ENCODE measurements at places on chromosomes 16 and 17.

DNA sequence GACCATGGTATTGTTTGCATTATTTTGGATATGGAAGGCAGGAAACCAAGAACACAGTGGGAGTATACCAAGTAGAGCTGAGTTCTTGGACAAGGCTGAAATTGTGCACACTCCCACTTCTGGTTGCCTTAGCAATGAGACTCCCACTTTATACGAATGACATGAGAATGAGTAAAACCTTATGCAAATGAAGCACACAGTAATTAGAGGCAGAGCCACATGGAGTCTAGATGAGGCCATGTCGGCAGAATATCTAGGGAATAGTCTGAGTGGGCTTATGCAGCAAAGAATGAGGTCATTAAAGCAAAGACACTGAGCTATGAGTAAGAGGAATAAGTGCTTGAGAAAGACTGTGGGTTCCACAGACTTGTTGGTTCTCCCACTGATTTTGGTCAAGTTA is 178.7 kb downstream of the GRIN2A start:
- no peak for DNase-seq

GRCh38 chr16:370979-371514 is 709 bp upstream of the MRPL28 start:
- no peak for DNase-seq

GRCh38 chr16:14955546-14956231 is 18.4 kb downstream of the NPIPA1 start:
- no peak for DNase-seq

DNA sequence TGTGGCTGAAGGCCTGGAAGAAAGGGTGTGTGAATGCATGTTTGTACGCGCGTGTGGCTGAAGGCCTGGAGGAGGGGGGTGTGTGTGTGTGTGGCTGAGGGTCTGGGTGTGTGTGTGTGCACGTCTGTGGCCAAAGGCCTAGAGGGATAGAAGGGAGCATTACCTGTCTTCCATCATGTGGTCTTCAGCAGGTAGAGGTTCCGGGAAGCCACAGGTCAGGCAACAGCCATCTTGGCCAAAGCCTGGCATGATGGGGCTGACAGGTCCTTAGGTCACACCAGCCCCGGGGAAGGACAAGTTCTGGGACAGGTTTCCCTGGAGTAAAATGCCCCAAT is 5.2 kb downstream of the LITAFD start:
- DNase-seq, result no peak

GRCh38 chr17:7636163-7636562 is 6.2 kb downstream of the SHBG start:
- no peak for DNase-seq

GRCh38 chr16:84532291-84532724 is 27.8 kb upstream of the MEAK7 start:
- no peak for DNase-seq

DNA sequence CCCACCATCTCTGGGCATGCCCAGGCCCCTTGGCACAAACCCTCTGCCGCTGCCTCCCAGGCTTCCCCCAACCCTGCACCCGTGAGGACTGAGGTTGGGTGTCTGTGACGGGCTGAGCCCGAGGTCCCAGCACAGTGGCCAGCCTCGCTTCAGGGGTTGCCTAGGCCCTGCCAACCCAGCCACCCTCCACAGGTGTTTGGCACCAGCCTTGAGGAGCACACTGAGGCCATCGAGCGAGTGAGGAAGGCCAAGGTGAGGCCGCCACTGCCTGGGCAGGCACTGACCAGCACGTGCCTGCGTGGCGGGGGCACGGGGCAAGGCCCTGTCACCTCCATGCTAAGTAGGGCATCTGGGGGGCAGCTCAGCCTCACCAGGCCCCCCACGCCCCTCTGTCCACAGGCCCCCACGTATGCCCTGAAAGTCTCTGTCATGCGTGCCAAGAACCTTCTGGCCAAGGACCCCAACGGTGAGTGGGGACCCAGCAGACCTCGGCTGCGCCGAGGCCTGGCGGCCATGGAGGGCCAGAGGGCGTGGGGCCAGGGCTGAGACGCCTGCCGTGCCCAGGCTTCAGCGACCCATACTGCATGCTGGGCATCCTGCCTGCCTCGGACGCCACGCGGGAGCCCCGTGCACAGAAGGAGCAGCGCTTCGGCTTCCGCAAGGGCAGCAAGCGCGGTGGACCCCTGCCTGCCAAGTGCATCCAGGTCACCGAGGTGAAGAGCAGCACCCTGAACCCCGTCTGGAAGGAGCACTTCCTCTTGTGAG is 7.5 kb downstream of the BAIAP3 start:
- no peak for DNase-seq

- no peak for DNase-seq
These were observed 18.1 kb upstream of the NPTX1 start for GRCh38 chr17:80494547-80494946.

DNA sequence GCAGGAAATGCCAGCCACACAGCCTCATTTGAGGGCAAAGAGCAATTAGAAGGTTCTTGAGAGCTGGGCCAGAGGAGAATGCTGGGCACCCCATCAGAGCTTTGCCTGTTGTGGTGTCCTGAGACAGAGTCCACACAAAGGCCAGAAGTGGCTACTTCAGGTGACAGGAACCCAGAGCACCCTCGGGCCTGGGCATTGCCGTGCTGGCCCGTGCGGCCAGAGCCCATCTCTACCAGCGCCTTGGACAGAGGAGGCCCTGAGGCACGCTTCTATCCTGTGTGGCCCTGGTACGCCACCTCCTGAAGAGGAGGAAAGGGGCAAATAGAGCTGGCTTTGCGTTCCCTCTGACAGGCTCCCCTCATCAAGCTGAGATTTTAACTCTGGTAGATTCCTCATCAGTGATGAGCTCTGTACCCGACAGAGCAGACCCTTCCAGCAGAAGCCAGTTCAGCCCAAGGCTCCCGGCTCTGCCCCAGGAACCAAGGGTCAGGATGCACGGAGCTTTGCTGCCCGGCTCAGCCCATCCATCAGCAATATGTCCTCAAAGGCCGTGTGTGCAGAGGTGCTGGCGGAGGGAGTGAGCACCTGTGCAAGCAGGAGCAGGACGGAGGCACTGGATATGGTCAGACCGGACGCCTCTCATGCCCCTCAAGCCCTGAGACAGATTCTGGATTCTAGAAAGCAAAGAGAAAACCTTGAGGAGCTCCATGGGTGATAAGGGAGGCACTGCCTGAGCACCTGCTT is 3.4 kb upstream of the RASD1 start:
- no peak for DNase-seq

GRCh38 chr16:12168074-12169000 is 191.8 kb downstream of the SNX29 start:
- DNase-seq, result no peak

GRCh38 chr16:84497418-84498222 is 6.8 kb downstream of the MEAK7 start:
- DNase-seq, result no peak

DNA sequence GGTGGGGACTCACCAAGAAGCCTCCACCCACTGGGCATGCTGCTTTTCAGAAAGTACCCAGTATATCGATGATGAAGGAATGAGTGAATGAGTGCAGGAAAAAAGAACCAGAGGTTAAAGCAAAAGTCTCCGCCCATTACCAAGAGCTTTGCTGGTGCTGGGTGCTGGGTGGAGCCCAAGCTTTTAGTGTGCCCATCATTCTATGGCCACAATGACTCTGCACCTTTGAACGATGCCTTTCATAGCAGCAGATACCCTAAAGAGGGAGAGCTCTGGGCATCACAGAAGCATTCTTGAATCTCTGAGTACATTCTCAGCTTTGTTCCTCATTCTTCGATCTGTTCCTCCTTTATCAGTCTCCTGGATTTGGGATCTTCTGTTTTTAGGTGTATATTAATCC is 450.7 kb upstream of the CCL2 start:
- DNase-seq, result no peak

GRCh38 chr16:11315510-11315909 is 29.7 kb upstream of the RMI2 start:
- no peak for DNase-seq

DNA sequence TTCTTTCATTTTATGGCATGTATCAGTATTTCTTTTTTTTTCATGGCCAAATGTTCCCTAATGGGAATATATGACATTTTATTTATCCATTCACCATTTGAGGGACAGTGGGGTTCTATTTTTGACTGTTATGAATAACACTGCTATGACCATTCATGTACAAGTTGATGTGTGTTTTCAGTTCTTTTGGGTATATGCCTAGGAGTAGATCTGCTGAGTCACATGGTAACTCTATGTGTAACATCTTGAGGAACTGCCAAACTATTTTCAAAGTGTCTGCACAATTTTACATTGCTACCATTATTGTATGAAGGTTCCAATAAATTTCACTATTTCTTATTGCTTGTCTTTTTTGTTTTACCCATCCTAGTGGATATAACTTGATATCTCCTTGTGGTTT is 223.0 kb downstream of the TANC2 start:
- DNase-seq, result no peak

- no peak for DNase-seq
These were observed 43.4 kb downstream of the ZNF276 start for GRCh38 chr16:89764711-89765201.

DNA sequence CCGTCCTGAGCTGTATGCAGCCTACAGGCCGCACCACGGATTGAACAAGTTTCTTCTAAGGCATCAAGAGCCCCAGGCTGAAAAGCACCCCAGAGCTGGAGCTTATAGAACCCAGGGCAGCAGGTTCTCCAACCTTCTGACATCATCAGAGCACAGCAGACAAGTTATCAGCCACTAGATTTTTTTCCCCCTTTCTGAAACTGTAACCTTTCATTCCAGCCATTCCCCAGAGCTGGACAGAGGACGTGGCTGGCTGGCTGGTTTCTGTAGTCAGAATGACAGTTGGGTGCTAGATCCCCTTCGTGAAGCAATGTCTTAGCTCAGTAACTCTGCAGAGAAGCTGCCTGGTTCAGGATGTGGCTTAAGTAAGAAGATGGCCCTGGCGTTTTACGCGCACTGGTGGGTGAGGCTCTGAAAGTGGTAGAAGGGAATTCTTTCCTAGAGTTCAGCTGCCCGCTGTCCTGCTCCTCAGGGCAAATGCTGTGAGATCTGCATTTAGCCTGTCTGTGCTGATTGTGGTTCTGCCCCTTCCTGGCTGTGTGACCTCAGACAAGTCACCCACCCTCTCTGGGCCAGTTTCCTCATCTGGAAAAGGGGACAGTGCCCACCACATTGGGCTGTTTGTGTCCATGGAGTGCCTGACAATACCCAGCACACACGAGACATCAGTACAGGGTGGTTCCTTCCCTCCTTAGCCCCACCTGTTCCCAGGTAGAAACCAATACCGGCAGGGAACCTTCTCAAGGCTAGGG is 9.1 kb downstream of the DEXI start:
- DNase-seq, result no peak

DNA sequence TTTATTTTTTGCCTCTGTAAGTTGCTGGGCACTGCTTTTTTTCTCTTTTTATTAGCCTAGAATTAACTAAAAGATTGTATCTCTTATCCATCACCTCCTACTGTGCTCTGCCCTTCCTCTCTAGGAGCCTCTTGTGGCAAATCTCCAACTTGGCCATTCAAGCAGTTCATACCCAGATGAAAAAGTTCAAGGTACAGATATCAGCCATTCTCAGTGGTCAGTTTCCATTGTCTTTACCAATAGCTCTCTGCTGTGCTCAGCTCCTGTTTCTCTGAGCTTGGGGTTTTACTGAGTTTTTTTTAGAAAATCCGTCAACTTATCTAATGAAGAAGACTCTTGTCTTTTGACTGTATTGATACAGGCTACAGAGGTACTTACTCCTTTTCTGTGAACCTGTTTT is 15.6 kb downstream of the MOSMO start:
- no peak for DNase-seq

DNA sequence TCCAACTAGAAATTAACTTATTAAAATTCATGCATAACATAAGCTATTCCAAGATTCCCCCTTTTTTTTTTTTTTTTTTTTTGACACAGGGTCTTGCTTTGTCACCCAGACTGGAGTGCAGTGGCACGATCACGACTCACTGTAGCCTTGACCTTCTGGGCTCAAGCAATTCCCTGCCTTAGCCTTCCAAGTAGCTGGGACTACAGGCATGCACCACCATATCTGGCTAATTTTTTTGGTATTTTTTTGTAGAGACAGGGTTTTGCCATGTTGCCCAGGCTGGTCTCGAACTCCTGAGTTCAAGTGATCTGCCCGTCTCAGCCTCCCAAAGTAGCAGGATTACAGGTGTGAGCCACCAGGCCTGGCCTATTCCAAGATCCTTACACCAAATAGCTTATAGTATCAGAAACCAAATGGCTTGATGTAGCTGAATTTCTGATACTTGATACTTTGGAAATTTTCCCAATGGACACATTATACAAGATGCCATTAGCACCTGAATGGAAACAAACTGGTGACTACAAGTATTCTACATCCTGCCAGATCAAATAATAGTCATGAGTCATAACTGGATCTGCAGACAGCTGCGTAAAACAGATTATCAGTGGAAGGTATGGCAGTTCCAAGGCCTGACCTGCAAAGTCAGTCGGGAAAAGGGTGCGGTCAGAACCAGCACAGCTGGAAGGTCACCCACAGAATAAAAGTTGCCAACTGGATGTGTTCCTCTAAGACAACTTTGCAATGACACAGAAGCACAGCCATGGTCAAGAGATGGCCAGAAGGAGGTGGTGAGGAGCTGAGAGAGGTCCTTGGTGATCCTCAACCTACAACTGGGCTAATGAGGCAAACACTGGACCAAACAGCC is 14.5 kb downstream of the TUBG1 start:
- DNase-seq, result no peak

DNA sequence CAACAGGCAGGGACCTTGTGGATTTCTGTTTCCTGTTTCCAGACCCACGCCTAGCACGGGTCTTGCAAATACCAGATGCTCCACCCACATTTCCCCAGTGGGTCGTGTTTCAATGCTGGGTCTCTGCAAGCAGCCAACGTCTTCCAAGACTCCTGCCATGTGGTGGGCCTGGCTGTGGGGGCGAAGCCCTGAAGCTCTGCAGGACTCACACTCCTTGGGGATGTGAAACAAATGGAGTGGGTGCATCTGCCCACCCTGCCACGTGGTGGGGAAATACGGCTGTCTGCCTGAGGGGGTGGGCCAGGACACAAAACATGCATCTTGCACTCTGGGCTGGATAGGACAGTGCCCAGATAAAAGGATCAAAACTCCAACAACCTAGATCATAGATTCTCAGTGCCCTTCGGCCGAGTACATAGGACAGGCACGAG is 32.6 kb downstream of the FA2H start:
- DNase-seq, result no peak

DNA sequence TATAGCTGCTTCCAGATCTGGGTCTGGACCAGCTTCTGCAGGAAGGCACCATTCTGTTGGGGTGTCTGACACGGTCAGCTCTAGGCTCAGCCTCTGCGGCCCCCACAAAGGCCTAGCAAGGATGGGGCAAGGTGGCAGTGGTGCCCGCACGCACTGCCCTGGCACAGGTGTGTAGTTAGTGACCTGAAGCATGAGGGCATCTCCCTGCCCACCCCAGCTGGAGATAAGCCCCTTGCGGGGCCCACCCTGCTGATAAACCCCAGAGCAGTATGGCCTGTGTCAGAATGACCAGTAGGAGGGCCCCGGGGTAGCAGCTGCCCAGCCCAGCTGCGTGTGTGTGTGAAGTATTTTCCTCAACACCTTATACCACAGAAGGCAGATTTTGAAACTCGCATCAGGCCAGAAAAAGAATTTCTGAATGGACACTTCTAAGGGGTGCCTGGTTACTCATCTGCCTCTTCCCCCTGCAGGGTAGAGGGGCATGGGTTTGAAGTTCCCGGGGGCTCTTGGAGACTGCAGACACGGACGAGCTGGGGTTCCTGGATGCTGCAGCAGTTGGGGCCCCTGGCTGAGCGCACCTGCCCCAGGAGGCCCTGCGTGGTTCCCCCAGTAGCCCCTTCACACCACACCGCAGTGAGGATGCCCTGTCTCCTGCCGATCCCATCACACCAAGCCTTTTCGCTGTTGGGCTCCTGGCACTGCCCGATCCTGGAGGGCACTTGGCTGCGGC is 4.5 kb downstream of the ARHGDIA start:
- DNase-seq, result no peak
